HT-29 (cell line): ENCODE measurements at places on chromosomes 12 and 14.

- DNase-seq: no peak
Measured at GRCh38 chr14:32472512-32473463, 143.7 kb downstream of the AKAP6 start.

- no peak for DNase-seq
Measured at GRCh38 chr12:128476266-128476665, 209.3 kb downstream of the TMEM132C start.

- peak; percentile 94 for DNase-seq
Measured at GRCh38 chr12:82650627-82651337, 35.9 kb upstream of the TMTC2 start.

DNA sequence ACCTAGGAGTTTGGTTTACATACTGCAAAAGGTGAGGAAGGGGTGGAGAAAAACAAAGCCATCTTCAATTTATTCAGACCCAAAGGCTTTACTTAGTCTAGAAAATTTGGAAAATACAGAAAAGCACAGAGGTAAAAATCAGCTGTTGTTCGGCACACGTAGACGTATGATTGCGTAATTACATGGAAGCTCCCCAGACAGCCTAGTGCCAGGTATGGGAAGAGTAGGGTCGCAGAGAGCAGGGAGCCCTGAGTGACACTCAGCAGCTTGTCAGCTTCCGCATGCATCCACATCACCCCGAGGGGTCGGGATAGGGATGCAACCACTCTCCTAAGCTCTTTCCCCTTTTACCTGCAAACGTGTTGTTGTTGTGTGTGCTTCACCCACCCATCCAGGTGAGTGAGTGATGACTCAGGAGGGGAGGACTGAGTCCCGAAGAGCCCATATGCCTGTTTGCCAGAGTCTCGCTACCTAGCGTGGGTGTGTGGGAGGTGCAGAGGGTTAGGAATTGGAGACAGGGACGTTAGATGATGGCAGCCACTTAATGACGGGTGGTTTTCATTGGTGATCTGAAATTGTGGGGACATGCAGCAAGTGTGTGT, 20.1 kb downstream of the PIWIL1 start:
- no peak for DNase-seq

DNA sequence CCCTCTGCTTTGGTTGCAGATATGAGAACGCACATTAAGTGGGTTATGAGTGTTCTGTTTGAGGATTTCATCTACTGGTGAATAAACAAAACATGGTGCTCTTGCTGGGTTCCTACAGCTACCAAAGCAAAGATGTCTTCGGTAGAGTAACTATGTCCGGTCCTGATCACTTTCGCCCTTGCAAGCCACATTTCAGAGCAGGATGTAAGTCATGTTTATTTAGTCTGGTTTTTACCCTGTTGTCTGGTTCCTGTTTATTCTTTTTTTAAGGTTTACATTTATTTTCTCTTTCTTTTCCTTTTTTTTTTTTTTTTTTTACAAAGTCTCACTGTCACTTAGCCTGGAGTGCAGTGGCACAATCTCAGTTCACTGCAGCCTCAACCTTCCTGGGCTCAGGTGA, 99.2 kb downstream of the VEZT start:
- no peak for DNase-seq

DNA sequence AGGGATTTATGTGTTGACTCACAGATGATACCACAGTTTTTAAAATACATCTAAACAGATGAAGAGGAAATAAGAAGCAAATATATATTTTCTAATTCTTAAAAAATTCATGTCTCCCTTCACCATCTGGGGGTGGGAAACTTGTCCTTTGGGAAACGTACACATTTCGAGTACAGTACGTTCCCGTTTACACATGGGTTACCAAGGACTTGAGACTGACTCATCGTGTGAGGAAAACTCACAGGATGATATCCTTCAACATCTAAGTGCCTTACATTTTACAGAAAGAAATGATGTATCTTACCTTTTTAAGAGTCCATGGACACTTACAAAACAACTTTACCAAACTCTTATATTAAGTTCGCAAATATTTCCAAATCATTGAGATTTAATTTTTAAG, 16.0 kb upstream of the FBLN5 start:
- DNase-seq: no peak

GRCh38 chr14:63564318-63564717, 21.1 kb upstream of the PPP2R5E start:
- no peak for DNase-seq

- peak; percentile 83 for DNase-seq
Measured at GRCh38 chr14:75654127-75654732, 6.4 kb downstream of the ERG28 start.

GRCh38 chr14:24911324-24912109, 138.4 kb downstream of the STXBP6 start:
- DNase-seq: no peak

GRCh38 chr12:17661250-17661649, 428.7 kb downstream of the RERGL start:
- DNase-seq: no peak

DNA sequence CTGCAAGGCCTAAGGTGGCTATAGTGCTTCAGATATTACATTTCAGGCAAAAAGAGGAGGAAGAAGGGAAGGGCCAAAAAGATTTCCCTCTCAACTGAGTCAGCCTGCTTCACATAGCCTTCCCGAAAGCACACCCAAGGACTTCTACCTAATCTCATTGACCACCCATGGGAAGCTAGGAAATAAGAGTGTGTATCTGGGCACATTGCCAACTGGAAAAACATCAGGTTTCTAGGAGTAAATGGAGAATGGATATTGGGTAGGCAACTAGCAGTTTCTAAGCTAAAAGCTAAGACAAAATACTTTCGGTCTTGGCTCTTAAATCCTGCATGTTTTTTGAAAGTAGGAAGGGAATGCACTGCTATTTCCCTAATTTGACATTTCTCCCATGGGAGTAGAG, 221.7 kb upstream of the GRIP1 start:
- DNase-seq: no peak

DNA sequence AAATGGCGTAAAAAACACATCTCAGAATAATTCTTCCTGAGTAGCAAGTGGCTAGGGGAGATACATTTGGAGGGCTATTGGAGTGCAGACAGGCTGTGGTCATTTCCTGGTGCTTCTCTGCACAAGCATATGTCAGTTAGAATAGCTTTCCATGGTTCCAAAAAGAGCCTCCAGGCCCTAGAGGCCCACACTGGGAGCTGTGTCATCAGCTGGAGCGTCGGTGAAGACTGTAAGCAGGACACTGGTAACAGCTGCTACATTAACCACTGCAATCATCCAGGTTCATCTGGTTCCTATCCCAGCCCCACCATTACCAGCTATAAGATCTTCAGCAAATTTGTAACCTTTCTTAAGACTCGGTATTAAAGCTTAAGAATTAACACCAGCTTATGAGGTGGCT, 31.7 kb upstream of the APPL2 start:
- DNase-seq: no peak

DNA sequence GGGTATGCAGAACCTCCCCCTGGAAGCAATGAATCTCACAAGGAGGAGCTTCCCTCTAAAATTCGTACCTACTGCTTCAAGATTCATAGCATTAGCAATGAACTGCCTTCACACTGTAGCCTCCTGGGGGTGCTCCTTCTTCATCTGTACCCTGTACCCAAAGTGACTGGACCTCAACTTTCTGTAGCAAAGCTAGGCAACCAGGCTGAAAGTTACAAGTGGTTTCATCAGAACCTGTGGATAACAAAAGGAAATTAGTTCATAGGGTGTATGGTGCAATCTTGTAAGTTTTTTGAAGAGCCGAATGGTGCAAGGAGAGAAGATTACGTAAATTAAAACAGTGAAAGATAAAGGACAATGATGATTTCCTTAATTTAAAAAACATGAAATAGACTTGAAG, 1541.7 kb upstream of the FLRT2 start:
- DNase-seq: no peak

GRCh38 chr12:20018406-20018805, 349.9 kb upstream of the PDE3A start:
- DNase-seq: peak; percentile 2

DNA sequence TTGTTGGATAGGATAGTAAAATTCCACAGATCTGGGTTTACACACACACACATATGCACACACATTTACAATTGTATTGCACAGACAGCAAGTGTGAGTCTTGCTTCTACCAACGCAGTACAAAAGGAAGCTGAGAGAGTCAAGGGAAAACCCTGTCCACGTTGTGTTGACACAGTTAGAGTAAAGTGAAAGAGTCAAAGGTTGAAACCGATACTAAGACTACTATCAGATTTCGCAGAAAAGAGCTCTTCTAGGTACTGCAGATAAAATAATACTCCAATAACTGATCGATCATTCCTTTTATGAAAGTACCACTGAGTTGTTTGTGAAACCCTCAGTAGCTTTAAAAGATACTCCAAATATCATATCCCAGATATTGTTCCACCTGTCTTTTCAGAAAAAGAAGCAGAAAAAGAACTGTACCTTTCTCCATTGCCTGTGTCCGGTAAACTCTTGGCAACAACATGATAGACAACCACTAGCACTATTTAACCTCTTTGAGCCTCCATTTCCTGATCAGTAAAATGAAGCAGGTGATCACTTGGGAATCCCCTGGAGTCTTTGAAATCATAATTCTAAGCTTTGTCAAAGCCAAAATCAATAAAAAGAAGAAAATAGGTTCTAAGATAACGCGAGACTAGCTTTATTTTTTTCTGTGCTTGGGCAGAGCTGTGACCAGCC, 224.6 kb upstream of the FOXN3 start:
- DNase-seq: no peak

DNA sequence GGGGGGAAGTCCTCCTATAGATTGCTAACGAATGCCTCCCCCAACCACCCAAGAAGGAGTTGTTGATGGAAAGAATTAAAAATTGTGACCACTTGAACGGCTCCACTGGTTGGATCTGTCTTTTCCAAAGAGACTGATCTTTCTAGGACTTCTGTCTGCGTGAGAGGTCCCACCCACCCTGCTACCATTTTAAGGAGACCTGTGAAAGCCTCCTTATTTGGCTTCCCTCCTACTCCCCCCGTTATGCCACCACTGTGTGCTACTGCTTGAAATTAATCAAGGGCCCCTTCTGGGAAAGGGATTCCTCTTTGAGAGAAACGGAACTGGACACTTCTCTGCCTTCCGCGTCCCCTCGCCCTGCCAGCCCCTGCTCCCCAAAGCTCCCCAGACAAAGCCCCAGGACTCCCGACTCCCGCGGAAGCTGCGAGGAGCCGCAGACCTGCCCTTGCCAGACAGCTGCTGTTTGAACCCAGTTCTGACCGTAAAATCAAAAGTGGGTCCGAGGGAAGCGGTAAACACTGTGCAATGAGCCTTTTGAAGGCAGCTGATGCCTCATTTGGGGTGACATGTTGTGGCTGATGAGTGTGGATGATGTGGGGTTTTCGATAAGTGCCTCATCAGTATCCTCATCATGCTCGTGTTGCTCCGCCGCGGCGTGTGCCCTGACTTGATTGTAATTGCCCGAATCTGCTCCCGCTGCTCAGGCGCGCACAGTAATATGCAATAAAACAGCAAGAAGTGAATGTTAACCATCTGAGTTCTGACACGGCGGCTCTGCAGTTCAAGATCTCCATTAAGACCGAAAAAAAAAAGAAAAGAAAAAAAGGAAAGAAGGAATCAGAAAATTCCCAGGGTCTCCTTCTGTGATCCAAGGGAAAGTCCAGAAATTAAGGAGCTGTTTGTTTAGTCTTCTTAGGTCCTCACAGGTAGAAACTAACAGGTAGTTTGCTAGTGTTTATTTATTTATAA, 48.2 kb downstream of the MBIP start:
- DNase-seq: no peak

DNA sequence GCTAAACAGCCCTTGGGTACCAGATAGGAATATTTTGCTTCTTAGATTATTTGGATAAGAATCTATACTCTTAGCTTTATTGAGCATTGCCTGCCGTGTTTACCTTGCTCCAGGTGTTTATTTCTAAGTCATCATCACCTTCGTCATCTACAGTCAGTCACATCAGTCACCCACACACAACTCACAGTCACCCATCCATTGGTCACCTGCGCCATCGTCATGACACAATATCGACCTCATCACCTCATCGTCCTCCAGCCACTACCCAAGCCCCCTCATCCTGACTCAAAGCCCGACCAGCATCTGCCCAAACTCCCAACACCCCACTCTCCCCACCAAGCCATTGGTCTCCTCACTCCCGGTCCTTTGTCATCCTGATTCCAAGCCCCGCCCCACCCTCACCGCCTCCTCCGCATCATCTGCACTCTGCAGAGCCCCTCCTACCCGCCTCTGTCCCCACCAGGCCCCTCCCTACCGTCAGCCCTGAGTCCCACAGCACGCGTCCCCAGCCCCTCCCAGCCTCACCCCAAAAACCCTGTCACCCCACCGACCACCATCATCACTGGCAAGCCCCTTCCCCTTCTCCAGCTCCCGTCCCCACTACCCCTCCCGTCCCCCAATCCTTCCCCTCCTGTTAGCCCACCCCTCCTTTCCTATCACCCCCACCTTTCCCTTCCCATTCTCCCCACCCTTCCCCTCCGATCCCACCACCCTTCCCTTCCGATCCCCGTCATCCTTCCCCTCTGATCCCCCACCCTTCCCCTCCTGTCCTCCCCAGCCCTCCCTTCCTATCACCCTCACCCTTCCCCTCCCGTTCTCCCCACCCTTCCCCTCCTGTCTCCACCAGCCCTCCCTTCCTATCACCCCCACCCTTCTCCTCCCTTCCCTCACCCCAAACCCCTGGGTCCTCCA, 9.8 kb downstream of the DLK1 start:
- DNase-seq: no peak

DNA sequence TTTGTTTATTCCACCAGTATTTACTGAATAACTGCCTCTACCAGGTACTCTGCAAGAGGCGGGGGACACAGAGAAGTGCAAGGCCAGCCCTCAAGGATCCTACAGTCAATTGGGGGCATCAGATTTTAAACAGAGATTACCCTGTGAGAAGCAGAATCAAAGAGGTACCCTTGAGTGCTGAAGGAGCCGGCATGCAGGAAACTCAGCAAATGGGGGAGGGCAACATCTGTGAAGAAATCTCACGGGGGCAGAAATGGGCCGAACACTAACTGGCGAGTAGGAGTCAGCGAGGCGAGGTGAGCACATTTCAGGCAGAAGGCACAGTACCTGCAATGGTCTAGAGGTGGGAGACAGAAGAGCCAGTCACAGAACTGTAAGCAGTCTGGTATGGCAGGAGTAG, 9.0 kb downstream of the GALNT6 start:
- no peak for DNase-seq

- peak; percentile 14 for DNase-seq
Measured at GRCh38 chr14:59511916-59512575, 27.7 kb downstream of the JKAMP start.

GRCh38 chr14:22588526-22589095, 413 bp downstream of the DAD1 start:
- DNase-seq: no peak

GRCh38 chr12:74051848-74052247, 485.8 kb upstream of the ATXN7L3B start:
- no peak for DNase-seq

- DNase-seq: no peak
Measured at GRCh38 chr14:62130441-62130840, 368.2 kb downstream of the SNAPC1 start.

- DNase-seq: no peak
Measured at GRCh38 chr12:6266971-6267721, 43.3 kb upstream of the PLEKHG6 start.

- peak; percentile 11 for DNase-seq
Measured at GRCh38 chr12:99087278-99087677, 442.2 kb downstream of the APAF1 start.

DNA sequence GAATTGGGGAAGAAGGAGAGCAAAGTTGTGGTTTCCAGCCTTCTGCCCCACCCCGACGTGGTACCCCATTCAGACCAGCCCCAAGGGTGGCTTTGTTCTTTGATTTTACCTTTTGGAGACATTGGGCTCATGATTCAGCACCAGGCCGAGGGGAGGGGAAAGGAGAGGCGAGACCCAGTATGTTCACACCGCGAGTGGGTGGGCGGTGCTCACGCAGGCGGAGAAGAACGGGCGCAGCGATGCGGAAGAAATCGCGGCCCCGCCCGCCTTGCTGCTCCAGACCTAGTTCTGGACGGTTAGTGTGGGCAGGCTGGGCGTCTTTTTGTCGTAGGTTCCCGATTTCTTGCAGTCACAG, 963 bp downstream of the ATL1 start:
- peak; percentile 31 for DNase-seq
